Suppressor macrophage treated with lipopolysaccharide for 4 hours (primary cell): ENCODE measurements at places on chromosomes 5 and 9.

- no peak for DNase-seq
Observed at GRCh38 chr9:87702921-87703320, 23.0 kb upstream of the CTSL start.

GRCh38 chr9:135726138-135726853 lies 24.3 kb downstream of the KCNT1 start:
- DNase-seq: no peak

DNA sequence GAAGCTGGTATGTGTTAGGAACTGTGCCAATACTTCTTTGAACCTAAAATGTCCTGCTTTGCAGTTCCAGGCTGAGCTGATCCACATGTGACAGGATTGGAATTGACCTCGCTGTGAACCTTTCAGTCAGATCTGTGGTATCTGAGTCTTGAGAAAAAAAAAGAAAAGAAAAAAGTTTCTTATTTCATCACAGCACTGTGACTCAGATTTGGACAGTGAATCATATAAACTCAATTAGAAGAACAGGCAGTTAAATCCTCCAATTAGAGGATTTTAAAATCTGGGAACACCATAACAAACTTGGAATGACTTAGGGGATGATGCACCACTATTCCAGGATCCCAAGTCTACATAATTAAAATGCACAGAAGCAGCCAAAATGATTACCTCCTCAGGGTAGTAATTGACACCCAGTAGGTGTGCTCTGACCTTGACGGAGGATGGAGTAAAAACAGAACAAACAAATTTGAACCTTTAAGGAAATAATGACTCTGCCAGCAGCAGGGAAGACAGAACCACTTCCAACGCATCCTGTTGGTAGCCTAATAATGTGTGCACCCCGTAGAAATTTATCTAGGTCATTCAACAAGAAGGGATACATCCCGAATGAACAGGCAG lies 57.8 kb upstream of the RAI14 start:
- DNase-seq: peak; percentile 65

- DNase-seq: no peak
Observed at GRCh38 chr5:43182421-43182820, 9.6 kb upstream of the NIM1K start.

- no peak for DNase-seq
Observed at GRCh38 chr5:17147617-17148016, 69.8 kb upstream of the BASP1 start.

- no peak for DNase-seq
Observed at GRCh38 chr5:3741374-3741770, 145.7 kb downstream of the IRX1 start.
